ENCODE measurements at places on chromosomes 6 and 20.

GRCh38 chr6:46042355-46042999, 26.8 kb upstream of the CLIC5 start:
- DNase-seq: peak; percentile 32

DNA sequence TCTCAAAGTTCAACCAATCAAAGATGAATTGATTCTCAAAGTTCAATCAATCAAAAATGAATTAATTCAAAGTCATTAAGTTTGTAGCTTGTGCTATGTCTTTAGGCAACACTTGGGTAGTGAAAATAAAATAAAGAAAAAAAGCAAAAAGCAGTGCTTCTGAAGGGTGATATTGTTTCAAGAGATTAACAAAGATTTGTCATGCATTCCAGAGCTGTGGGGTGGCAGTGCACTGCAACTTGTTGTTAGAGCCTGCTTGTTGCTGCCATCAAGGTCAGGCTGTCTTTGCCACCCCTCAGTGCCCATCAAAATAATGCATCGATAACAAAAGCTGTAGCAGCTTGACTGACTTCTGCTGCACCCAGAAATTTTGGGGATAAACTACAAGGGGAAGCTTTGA, 128.6 kb downstream of the RNF144B start:
- DNase-seq: no peak

- no peak for DNase-seq
These were observed 126.3 kb downstream of the TOX2 start for GRCh38 chr20:44041001-44041400.

DNA sequence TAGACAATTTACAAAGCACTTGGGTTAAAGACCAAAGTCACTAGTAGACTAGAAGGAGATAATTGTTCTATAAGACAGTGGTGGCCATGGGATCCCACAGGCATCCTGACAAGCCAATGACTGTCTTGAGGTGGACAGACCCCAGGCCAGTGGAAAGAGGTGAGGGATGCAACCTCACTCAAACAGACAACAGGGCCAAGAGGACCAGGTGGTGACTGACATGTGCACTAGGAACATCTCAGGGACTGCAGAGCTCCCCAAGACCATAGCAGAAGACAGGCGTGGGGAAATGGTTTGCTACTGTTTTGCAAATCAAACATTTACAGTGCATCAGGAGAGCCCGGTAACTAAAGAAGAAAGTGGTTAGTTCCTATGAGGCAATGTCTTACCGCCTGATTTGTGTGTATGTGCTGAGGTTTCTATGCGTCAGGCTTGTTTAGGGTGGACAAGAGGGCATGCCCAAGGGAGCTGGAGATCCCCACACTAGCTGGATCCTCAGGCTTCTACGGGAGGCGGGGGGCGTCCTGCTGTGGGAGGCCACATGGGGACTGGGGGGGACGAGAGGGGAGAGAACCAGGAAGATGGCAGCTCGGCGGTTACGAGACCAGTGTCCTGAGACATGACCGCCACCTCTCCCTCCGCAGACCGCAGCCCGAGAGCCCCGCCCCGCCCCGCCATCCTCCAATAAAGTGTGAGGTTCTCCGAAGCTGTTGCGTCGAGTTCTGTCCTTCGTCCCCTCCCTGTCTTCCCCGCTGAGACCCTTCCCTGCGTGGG, 623 bp upstream of the MRPS26 start:
- no peak for DNase-seq

- no peak for DNase-seq
These were observed 873 bp upstream of the GCM2 start for GRCh38 chr6:10882657-10883171.

DNA sequence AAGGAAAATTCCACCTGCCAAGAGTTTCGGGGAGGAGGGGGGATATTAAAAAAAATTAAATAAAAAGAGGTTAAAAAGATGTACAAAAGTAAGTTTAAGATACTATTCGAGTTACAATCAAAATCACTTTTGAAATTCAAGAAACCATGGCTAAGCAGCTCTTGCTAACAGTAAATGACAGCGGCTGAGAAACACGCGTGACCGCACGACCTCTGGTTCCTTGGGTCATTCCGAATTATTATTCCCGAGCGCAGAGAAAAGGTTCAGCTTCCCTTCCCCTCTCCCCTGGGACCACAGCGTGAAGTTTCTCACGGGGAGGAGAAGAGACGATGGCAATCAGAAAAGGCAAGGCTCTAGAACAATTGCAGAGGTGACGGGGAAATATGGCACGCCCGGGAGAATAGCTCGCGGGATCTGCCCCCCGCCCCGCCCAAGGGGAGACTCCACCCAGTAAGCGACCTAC, 496 bp downstream of the TMEM242 start:
- DNase-seq: no peak

GRCh38 chr6:137736048-137736818, 130.8 kb upstream of the TNFAIP3 start:
- no peak for DNase-seq

GRCh38 chr20:16360668-16361067, 212.6 kb downstream of the KIF16B start:
- no peak for DNase-seq

- DNase-seq: no peak
These were observed 485.7 kb upstream of the JARID2 start for GRCh38 chr6:14759976-14760672.

DNA sequence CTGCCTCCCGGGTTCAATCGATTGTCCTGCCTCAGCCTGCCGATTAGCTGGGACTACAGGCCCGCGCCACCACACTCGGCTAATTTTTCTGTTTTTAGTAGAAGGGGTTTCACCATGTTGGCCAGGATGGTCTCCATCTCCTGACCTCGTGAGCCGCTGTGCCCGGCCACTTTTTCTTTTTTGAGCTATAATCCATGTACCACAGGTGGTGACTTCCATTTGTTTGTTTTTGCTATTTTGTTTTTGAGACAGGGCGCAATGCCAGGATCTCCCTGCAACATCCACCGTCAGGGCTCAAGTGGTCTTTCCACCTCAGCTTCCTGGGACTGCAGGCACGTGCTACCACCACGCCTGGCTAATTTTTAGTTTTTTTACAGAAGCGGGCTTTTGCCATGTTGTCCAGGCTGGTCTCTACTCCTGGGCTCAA, 8.5 kb downstream of the HSPA1B start:
- no peak for DNase-seq

DNA sequence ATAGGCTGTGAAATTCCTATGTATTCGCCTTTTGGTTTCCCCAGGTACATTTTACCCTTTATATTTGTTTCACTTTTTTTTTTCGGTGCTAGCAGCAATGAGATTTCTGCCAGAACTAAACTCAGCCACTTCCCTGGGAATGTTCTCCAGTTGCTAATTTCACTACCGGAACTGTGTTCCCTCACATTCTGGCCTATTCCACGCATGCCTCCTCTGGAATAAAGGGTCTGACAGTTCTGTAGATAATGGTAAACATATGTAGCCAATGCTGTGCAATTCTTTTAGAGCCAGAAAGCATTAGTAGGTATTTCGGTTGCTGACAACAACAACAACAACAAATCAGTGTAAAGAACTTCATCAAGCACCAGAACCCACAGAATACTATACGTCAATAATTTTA, 96.1 kb upstream of the TBX18 start:
- no peak for DNase-seq

GRCh38 chr6:85240787-85241385, 209.0 kb upstream of the NT5E start:
- no peak for DNase-seq

Measured in NCI-H1105 (cell line).